Uterine smooth muscle cell (primary cell): ENCODE measurements at places on chromosomes 13 and 19. TPM values are rescaled to one million over a fixed set of nuclear protein-coding genes. Genes with fewer than 3 reads are reported as not detected.

The KIR2DL1 gene
- total RNA-seq, result not detected in 2 replicates

The GJB6 gene
- not detected in 2 replicates for total RNA-seq

The CRLF1 gene
- 0.11 and 1.00 TPM in 2 replicates for total RNA-seq

The CYP2S1 gene
- 0.22 and 0.25 TPM in 2 replicates for total RNA-seq

The MAST1 gene
- total RNA-seq, result 0.87 TPM in 1 of 2 replicates, not detected in the other
